CD4-positive, alpha-beta T cell treated with Interleukin-1 beta for 1 hour (primary cell): ENCODE measurements at places on chromosomes 1 and 21.

DNA sequence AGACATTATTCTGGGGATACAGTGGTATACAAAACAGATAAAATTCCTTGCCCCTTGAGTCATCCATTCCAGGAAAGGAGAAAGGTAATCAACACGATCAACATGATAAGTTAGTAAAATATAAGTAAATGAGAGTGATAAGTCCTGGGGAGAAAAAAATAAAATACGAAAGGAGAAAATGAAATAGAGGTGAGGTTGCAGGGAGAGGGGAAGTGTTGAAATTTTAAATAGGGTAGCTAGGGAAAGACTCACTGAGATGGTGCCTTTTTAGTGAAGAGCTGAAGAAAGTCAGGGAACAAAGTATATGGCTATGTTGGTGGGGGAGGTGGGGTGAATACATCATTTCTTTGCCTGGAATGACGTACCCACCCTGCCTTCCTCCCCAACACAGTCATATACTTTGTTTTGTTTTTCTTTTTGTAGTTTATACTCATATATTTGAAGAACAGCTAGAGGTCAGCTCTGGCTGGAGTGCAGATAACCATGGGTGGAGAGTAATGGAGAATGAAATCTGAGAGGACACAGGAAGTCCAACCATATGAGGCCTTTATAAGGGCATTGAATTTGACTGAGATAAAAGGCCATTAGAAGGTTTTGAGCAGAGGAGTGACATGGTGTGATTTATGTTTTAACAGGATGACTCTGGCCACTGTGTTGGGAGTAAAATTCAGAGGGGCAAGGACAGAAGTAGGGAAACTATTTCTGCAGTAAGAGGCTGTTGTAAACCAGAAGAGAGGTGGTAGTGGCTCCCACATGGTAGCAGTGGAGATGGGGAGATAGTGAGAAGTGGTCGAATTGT is 54.8 kb downstream of the OSBPL9 start:
- DNase-seq, result no peak

DNA sequence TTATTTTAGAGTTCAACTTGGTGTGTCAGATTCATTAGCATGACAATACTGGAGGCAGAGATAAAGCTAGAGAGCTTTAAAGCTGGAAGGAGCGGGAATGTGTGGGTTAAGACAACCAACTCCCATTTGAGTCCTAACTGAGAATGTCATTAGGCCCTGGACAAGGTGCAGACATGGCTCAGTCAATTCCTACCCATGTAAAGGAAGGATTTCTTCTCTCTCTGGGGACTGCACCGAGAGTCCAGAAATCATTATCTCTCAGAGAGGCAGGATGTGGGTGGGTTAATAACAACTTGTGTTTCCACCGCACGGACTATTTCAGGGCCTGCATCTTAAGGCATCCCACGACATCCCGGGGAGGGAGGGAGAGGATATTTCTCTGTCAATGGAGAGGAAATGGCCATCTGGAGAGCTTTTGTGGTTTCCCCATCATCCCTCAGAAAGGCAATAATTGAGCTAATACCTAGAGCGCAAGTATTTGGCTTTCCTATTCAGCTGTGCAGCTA is 46.7 kb upstream of the SARS1 start:
- DNase-seq, result no peak

DNA sequence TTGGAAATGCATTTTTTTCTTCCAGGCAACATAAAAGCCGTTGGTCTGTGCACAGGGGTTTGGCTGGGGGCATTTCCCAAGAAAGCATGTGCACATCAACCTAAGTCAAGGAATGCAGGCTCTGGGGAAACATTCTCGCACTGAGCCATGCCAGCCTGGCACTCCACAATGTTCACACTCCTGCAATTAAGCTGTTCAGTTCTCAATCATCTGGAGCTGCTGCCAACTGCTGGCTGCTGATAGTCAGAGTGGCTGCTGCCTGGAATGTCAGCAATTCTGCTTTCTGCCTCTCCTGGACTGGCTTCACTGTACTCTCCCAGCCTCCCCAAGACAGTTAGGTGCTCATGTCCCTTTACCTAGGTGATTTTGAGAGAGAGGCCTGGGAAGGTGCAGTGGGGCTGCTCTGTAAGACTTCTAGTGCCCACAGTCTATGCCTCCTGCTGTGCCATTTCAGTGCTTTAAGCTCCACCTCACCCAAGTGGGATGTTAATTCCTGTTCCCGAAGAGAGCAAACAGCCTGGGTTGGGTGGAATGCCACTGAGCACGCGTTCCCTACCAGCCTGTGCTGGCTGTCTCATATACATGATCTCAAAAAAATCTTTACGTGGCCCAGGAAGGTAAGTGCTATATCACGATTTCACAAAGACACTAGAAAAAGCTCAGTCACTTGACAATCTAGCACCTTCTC is 131.7 kb downstream of the BRINP2 start:
- DNase-seq, result no peak

GRCh38 chr1:219533280-219533679 is 79.6 kb downstream of the ZC3H11B start:
- DNase-seq, result no peak

GRCh38 chr1:118934706-118935105 is 53.4 kb downstream of the TBX15 start:
- no peak for DNase-seq

GRCh38 chr21:26115899-26116298 is 54.7 kb downstream of the APP start:
- DNase-seq, result no peak

DNA sequence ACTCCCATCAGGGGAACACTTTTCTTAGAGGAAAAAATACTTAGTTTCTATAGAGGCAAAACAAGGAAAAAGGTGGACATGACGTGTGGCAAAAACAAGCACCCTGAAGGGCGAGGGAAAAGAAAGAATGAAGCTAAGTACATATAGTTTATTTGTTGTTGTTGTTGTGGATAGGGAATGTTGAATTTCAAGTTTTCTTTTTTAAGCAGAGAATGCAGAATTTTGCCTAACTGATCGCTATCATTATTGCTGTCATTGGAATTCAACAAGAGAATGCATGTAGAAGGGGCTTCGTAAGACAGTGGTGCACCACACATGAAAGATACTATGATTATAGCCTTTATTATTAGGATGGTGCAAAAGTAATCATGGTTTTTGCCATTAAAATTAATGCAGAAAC is 144.0 kb downstream of the LMO4 start:
- no peak for DNase-seq

GRCh38 chr1:230747127-230747730 is at the start of gene CAPN9:
Gene CAPN9, plus strand, starts transcription at chr1:230747388. Its CDS starts 109 bp downstream, at chr1:230747497.
- DNase-seq, result no peak

- DNase-seq, result no peak
Measured at GRCh38 chr1:17027900-17028299, 16.2 kb upstream of the ATP13A2 start.

DNA sequence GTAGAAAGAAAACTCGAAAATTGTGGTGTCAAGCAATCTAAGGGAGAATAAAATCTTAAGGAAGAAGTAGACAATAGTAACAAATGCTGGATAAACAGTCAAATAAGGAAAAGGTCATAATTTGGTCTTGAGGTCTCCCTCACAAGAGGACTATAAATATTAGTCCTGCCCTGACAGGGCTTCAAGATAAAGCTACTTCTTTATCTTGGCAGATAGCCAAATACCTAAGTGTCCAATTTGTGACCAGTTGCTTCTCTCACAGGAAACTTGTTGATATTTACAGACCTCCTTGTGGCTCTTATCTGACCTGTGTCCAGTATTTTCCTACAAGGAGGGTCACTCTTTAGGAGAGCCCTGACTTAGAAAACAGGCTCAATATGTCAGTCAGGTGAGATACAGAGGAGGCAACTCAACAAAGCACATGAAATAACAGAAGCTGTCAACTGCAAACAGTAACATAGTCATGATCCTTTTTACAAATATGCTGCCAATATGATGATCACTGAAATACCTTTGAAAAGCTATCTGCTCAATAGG is 88.8 kb downstream of the TNNI3K start:
- no peak for DNase-seq

GRCh38 chr1:172125812-172126430 is 284.6 kb downstream of the DNM3 start:
- no peak for DNase-seq
